ENCODE measurements at places on chromosomes 3 and 15. TPM values are rescaled to one million over a fixed set of nuclear protein-coding genes. Genes with fewer than 3 reads are reported as not detected.
A peak's percentile ranks its signal among the peaks of the same experiment; 100 is the strongest.

DNA sequence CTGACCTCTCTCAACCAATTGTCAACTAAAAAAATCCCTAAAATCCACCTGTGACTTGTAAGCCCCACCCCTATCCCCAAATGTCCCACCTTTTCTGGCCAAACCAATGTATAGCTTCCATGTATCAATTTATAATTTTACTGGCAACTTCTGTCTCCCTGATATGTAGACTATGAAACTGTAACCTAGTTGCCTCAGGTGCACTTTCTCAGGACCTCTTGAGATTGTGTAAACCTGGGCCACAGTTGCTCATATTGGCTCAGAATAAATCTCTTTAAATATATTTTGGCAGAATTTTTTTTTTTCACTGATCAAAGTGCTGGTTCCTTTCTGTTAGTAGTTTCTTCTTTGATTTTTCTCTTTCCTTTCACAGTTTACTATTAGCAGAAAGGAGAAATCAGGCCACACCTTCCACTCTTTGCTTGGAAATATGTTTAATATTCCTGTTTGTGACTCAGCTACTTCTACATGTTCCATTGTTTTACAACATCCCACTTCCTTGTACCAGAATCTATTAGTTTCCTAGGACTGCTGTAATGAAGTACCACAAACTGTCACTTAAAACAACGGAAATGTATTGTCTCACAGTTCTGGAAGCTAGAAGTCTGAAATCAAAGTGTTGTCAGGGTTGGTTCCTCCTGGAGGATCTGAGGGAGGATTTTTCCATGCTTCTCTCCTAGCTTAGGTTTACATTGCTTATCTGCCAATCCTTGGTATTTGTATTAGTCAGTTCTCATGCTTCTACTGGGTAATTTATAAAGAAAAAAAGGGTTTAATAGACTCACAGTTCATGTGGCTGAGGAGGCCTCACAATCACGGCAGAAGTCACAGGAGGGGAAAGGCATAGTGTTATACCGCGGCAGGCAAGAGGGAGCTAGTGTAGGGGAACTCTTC is 801.2 kb upstream of the ARPP21 start:
- no peaks in the 10 kb centered on the region for H3K27me3 ChIP-seq
- H3K4me1 ChIP-seq = no peaks in the 10 kb centered on the region
- no peak overlapping the region for H3K27ac ChIP-seq
- no peak for DNase-seq
- no peaks in the 10 kb centered on the region for H3K36me3 ChIP-seq

- no peaks in the 10 kb centered on the region for H3K36me3 ChIP-seq
- DNase-seq = no peak
- H3K27ac ChIP-seq = no peak overlapping the region
- H3K4me3 ChIP-seq = no peak overlapping the region
Measured at GRCh38 chr3:152127058-152127457, 141.7 kb upstream of the MBNL1 start.

- H3K4me1 ChIP-seq = no peaks in the 10 kb centered on the region
- peak overlapping the region; percentile 75 for H3K27ac ChIP-seq
- DNase-seq = no peak
- no peaks in the 10 kb centered on the region for H3K27me3 ChIP-seq
- H3K36me3 ChIP-seq = no peaks in the 10 kb centered on the region
Measured at GRCh38 chr15:48781481-48782081, 29.3 kb downstream of the CEP152 start.

Gene CCDC51
- total RNA-seq = 13.8 TPM

Measured in kidney (tissue), 22 donors.